Activated CD4-positive, alpha-beta T cell treated with anti-CD3 and anti-CD28 coated beads, Interleukin-2, Interleukin-6, amounts not matched to agents 100 ng/mL and 50 ng/mL, durations not matched to agents 16 hours and 8 hours (primary cell): ENCODE measurements at places on chromosomes 4 and X.

GRCh38 chr4:48589098-48589445 is 99.0 kb downstream of the ZAR1 start:
- no peak for DNase-seq

DNA sequence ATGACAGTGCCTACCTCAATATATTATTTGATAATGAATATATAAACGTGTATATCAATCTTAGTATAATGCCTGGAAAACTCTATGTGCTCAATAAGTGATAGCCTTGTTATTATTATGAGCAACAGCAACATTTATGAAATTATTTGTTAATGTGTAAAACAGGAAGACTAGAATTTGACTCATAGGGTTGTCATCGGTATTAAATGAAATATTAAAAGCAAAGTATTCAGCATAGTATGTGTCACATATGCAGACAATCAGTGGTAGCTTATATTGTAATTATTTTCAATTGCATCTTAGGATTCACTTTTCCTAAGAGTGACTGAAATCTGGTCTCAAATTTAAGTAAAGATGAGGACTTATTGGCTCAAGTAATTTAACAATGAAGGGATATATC is 24.6 kb downstream of the SPANXD start:
- DNase-seq: no peak

DNA sequence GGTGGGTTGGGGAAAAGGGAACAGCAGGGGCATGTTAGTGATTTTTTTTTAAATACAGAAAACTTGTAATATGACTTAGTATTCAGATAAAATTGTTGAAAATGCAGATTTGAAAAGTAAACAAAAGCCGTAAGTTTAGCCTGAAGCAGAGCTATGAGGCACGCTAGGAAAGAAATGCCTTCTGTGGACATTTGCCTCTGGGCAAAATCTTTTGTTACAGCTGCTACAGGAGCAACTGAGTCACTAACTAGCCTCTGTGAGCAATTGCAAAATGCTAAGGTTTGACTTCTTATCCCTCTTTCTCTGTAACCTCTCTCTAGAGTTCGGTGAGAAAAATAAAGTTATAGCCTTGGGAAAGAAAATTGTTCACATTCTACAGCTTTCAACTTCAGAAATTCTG is 350.0 kb downstream of the SLC7A11 start:
- no peak for DNase-seq

GRCh38 chr4:127791391-127791790 is 9.3 kb downstream of the HSPA4L start:
- no peak for DNase-seq

GRCh38 chrX:155001873-155002272 is 20.6 kb downstream of the F8 start:
- DNase-seq: peak; percentile 6

GRCh38 chr4:89101256-89102161 is 9.8 kb upstream of the TIGD2 start:
- peak; percentile 37 for DNase-seq

DNA sequence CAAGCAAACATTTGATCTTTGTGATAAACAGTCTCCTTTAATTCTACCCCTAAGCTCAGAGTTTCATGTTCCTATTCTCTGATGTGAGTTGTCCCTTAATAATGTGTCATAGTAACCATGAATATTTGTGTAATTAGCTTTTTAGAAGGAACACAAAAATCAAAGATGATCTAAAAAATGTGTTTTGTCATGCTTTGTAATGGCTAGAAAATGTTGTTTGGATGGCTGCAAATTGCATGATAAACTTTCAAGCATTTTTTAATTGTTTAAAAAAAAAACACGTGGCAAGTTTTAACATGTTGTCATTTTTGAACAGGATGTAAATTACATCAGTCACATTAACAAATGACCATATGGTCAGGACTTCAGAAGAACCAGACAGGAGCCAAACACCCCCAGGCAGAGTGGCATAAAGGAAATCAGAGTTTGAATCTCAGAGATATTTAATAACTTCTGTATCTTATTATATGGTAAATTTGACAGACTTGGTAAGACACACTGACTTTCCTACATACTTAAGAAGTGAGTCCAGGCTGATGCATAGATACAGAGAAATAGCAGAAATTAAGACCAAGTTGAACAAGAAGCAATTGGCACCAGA is 223.9 kb upstream of the VEGFC start:
- DNase-seq: no peak

- peak; percentile 37 for DNase-seq
These were observed 1.9 kb downstream of the USP38 start for GRCh38 chr4:143186649-143187048.

- DNase-seq: no peak
These were observed 351.8 kb upstream of the GNPDA2 start for GRCh38 chr4:45078201-45078600.

DNA sequence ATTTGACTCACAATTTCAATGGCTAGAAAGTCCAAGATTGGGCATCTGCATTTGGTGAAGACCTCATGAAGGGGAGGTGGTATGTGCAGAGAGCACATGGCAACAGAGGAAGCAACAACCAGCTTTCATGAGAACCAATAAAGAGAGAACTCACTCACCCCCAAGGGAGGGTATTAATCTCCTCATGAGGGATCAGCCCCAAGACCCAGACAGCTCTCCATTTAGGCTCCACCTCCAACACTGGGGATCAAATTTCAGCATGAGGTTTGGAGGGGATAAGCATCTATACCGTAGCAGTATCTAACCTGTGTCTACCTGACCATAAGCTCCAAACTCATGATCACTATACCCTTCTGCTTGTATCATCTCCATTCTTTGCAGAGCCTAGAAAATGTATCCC is 9.3 kb upstream of the TBC1D19 start:
- no peak for DNase-seq

- DNase-seq: no peak
These were observed 104.4 kb upstream of the SCML1 start for GRCh38 chrX:17632942-17633341.

DNA sequence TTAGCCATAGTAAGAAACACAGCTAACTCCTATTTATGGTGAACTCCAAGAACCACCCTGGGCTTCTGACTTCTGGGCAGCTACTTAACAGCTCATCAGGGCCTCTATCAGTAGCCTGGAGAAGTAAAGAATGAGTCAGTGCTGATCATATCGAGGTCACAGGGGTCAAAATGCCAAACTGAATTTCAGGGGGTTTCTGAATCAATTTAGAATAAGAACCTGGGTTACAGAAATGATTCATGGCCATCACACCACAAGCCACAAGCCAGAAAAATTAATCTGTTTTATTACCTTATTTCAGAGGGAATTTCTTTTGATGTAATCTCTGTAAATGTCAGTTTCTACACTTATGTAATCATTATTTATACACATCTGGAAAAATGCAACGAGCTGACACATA is 64.4 kb downstream of the CHST7 start:
- peak; percentile 62 for DNase-seq

- DNase-seq: no peak
These were observed 4.5 kb downstream of the CXXC4 start for GRCh38 chr4:104490096-104490769.

DNA sequence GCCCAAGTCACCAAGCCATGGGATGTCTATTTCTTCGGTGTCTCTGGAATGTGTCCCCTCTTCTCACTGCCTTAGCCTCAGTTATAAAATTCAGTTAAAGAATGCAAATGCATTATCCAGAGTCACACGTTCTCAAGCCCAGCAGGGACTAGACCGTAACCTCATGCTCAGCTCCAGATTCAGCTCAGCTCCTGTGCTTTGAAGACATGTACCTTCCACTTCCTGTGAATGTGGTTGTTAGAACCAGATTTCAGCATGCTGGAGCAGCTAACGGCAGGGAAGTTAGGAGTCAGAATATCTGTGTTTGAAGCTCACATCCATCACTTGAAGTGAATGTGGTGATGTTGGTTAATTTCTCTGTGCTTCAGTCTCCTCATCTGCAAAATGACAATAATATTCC is 26.7 kb downstream of the GEMIN8 start:
- no peak for DNase-seq

DNA sequence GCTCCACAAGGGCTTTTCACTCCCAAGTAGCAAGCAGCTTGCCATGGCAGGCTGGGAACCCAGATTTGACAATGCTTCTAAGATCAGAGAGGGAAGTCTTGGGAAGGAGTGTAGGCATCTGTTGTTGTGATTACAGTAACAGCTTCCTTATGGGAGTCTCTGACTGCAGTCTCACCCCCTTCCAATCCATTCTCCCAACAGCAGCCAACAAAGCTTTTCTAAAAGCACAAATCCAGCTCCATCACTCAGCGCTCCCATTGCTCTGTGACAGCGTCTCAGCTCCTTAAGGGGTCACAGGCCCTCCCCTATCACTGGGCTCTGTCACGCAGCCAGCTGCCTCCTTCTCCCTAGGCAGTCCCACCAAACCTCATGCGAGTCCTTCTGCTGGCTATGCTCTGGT is 7.1 kb downstream of the IGFBP7 start:
- no peak for DNase-seq

DNA sequence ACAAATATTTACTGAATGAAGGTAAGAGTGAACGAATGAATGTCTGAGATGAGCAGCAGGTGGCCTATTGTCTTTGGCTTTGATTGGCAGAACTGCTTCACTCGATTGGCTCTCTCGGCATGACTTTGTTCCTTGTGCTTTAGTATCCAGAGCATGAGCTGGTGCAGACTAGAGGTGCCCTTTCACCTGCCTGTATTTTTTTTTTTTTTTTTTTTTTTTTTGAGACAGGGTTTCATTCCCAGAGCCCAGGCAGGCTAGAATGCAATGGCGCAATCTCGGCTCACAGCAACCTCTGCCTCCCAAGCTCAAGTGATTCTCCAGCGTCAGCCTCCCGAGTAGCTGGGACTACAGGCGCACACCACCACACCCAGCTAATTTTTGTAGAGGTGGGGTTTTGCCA is 38.9 kb downstream of the SRPX2 start:
- no peak for DNase-seq

GRCh38 chr4:10095296-10095991 is 21.2 kb downstream of the WDR1 start:
- DNase-seq: peak; percentile 54

GRCh38 chrX:40628506-40628905 is 5.3 kb downstream of the MPC1L start:
- DNase-seq: no peak

- DNase-seq: no peak
These were observed 409.2 kb upstream of the FGF13 start for GRCh38 chrX:139120760-139121159.

GRCh38 chrX:40552768-40553167 is 28.0 kb upstream of the ATP6AP2 start:
- DNase-seq: peak; percentile 8
